ENCODE measurements at places on chromosomes 4 and X. TPM values are rescaled to one million over a fixed set of nuclear protein-coding genes. Genes with fewer than 3 reads are reported as not detected.

Gene CC2D2A
- 25.6 TPM for total RNA-seq

Gene IL21
- total RNA-seq: not detected

Gene TMPRSS11B
- total RNA-seq: not detected

Gene CITED1
- 6.3 TPM for total RNA-seq

Gene PJA1
- total RNA-seq: 83.0 TPM

Gene NAT8L
- total RNA-seq: 13.8 TPM

Gene DSPP
- total RNA-seq: not detected

Gene LGI2
- 6.4 TPM for total RNA-seq

Gene ADH1A
- total RNA-seq: 0.11 TPM

Gene GLRB
- total RNA-seq: 20.8 TPM

Gene RHOH
- 3.1 TPM for total RNA-seq

Gene AKAP14
- 16.3 TPM for total RNA-seq

Gene RENBP
- 10.4 TPM for total RNA-seq

Gene PNMA3
- 24.8 TPM for total RNA-seq

Gene WAS
- 4.3 TPM for total RNA-seq

Gene ZNF674
- total RNA-seq: 7.0 TPM

Gene FGFBP2
- total RNA-seq: 0.79 TPM
